ENCODE measurements at places on chromosomes 7 and 10.

GRCh38 chr10:62046522-62047227 is 145.2 kb downstream of the ARID5B start:
- DNase-seq, result no peak

DNA sequence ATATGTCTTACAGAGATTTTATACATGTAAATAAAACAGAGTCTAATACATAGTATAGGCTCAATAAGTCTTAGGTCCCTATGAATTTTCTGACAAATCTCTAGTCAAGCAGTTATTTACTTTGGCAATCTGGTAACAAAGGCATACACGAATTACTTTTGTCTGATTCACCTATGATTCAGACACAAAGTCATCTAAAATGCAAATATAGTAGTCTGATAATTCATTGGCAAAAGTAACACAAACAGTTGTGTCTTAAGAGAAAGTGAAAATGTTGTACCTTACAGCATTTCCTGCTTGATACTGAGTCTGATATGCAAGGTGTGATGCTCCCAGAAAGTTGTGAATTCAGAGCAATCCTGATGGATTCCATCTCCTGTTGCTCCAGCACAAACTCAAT is 209.4 kb upstream of the PRSS1 start:
- no peak for DNase-seq

- no peak for DNase-seq
Measured at GRCh38 chr10:74683067-74683466, 143.3 kb upstream of the KAT6B start.

DNA sequence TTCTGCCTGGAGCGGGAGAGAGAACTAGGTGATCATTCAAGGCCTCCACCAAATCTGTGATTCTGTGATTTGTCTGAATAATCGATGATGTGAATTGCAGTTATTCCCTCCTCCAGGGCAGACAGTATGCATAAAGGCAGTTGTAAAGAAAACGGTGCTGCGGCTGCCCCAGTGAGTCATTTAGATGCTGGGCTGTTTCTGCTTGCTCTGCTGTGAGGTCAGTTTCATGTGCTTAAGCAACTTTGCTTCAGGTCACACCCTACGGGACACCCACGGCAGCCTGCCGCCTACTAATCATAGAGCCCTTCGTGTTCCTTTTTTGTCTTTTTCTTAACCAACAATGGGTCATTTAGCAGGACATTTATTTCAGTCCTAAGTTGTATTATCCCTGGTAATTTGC is 158.1 kb upstream of the PITRM1 start:
- DNase-seq, result no peak

- no peak for DNase-seq
Measured at GRCh38 chr10:22086730-22087401, 83.3 kb upstream of the DNAJC1 start.

GRCh38 chr7:136290351-136290750 is 313.2 kb upstream of the MTPN start:
- no peak for DNase-seq

DNA sequence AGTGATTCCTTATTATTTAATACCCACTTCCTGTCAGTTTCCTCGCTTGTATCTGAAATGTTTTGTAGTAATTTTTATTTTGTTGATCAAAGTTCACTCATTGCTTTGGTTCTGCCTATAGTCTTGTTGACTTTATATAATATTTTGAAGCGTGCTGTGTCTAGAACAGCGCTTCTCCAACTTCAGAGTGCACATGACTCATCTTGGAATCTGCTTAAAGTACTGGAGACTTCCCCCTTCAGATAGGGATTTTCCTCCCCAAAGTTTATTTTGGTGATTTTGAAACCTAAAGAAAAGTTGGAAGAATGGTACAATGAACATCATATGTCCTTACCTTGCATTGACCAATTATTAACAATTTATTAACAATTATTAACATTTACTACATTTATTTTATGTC is 5.8 kb downstream of the COMTD1 start:
- no peak for DNase-seq

GRCh38 chr7:142528608-142529408 is 220.5 kb upstream of the PRSS1 start:
- DNase-seq, result no peak

DNA sequence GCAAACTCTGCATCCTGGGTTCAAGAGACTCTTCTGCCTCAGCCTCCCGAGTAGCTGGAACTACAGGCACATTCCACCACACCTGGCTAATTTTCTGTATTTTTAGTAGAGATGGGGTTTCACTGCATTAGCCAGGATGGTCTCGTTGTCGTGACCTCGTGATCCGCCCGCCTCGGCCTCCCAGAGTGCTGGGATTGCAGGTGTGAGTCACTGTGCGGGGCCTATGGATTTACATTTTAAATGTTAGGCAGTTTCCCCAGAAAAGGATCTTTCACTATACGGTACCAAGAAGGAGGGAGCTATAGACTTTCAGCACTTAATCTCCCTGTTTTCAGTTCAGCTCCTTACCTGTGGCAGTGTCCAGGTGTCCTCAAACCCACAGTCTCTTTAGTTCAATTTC is 50.8 kb downstream of the SIRT1 start:
- DNase-seq, result no peak

GRCh38 chr7:8254215-8254614 is 7.8 kb downstream of the ICA1 start:
- no peak for DNase-seq

GRCh38 chr7:100544967-100545359 is 6.0 kb downstream of the AGFG2 start:
- DNase-seq, result no peak

DNA sequence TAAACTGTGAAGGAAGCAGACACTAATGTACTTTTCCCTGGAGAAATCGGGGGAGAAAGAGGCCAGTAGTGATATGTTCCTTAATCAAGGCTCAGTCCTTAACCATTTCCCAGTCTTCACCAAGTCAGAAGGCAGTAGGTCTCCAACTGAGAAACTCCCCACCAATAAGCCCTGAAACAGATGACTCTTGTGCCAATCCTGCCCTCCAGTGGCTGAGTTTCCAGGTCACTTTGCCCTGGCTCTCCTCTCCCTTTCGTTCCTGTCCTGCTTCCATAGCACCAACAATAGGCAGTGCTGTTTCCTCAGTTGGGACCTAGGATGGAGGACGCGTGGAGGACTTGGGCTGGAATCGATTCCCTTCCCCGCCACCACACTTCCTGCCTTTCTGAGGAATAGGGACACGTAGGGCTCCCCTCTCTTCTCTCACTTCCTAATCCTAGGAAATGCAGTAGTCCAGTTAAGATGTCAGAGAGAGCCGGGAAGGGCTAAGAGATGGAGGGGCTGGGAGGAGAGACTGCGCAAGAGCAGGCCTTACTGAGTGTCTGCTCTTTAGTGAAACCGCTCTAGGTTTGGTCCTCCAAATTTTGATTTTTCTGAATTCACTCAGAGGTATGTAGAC is 23.4 kb downstream of the ATOH7 start:
- peak; percentile 32 for DNase-seq

GRCh38 chr10:72048450-72049124 is 39.8 kb downstream of the SPOCK2 start:
- peak; percentile 82 for DNase-seq

- no peak for DNase-seq
Measured at GRCh38 chr7:157691586-157692459, 355.0 kb downstream of the DNAJB6 start.

GRCh38 chr10:53412651-53413050 is 640.1 kb upstream of the MBL2 start:
- DNase-seq, result no peak

GRCh38 chr7:108096996-108097395 is 33.2 kb downstream of the LAMB4 start:
- no peak for DNase-seq

- no peak for DNase-seq
Measured at GRCh38 chr10:8151086-8151485, 96.6 kb downstream of the GATA3 start.

DNA sequence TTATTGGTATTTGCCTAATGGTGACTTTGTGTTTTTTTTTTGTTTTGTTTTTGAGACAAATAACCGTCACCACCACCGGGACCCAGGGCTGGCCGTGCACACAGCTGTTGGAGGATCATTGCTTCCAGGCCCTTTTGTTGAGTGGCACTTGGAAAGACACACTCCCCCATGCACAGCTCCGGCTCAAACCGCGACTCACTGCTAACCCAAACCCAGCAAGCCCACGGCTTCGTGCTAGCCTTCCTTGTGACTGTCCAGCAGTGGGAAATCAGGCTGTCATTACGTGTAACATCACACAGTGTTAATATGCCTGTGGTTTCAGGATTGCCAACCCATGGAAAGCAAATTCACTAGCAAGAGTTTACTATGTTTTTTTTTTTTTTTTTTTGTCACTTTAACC is 17.4 kb downstream of the BNIP3 start:
- no peak for DNase-seq

DNA sequence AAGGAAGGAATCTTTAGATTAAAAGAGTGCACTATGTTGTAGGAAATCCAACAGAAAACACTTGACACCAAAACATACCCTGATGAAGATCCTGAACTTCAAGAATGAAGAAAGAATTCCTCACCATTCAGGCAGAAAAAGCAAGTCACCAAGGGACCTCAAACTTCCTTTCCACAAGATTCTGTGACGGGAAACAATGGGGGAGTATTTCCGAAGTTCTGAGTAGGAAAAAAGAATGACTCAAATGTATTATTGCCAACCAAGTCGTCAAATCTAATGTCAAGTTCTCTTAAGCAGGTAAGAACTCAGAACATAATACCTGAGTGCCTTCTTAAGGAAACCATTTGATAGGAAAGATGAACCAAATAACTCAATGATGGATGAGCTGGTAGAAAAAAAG is 44.7 kb upstream of the MTURN start:
- DNase-seq, result no peak

GRCh38 chr7:15457990-15458955 is 103.5 kb downstream of the AGMO start:
- no peak for DNase-seq

DNA sequence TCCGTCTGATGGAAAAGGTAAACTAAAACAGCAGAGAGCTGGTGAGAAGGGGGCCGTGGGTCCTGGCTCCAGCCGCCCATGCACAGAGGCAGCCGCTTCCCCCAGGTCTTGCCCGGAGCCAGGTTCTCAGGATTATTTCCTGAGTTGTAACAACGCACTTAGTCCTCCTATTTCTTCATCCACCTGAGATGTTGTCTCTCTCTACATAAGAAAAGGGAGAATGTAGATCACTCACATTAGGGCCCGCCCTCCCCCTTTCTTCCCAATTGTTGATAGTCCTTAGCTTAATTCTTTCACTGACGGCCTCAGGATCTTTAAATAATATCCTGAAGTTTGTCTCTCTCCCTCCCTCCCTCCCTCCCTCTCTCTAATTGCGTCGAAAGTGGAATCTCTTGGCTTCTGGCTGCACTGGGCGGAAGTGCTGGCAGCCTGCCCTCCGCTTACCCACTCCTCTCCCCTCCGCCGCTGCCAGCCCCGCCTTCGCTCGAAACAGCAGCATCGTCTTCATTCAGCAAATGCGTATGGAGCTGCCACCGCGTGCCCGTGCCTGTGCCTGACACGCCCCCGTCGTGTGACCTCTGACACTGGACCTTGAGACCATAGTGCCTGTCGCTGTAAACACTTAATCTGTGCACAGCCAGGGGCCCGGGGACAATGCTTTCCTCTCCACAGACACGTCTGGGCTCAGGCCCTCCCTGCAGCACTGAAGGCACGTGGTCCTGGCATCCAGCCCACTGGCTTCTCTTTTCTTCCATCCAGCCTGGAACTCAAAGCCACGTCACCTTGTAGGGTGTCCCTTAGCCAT is 174.5 kb upstream of the PPP2R2D start:
- no peak for DNase-seq

DNA sequence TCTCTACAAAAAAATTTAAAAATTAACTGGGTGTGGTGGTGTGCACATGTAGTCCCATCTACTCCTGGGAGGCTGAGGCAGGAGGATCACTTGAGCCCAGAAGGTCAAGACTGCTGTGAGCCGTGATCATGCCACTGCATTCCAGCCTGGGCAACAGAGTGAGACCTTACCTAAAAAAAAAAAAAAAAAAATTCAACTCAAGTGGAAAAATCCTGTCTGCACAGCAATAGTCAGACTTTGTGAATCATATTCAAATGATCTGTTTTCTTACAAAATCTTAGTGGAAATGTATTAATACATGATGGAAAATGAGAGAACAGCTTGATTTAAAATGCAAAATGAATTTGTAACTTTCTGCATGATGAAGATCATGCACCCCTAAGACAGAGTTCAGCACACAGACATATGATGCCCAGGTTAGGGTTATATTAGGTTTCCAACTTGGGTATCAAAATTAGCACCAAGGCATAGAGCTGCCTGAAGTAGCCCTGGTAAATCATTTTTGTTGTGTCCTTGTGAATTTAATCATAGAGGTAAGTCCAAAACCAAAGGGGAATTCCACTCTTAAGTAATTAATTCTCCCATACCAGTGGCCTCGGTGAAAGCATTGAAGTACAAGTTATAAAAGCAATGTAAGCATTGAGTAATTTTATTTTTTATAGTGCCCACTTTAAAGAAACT is 93.8 kb downstream of the ADD3 start:
- DNase-seq, result no peak

- DNase-seq, result no peak
Measured at GRCh38 chr7:105664816-105665525, 83.7 kb upstream of the EFCAB10 start.

GRCh38 chr10:120423431-120424197 is 33.4 kb upstream of the PLPP4 start:
- DNase-seq, result peak; percentile 21

DNA sequence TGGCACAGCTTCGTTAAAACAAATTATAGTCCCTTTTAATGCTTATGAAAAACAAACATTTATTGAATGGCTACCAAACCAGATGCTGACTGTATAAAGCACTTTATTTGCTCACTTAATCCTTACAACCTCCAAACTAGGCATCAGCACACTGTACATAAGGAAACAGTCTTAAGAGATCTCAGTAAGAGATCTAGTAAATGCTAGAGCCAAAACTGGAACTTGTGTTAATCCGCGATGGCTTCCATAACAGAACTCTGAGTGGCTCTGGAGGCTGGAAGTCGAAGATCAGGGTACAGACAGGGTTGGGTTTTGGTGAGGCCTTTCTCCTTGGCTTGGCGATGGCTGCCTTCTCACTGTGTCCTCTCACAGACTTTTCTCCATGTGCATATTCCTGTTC is 27.0 kb downstream of the PDZD8 start:
- DNase-seq, result no peak

DNA sequence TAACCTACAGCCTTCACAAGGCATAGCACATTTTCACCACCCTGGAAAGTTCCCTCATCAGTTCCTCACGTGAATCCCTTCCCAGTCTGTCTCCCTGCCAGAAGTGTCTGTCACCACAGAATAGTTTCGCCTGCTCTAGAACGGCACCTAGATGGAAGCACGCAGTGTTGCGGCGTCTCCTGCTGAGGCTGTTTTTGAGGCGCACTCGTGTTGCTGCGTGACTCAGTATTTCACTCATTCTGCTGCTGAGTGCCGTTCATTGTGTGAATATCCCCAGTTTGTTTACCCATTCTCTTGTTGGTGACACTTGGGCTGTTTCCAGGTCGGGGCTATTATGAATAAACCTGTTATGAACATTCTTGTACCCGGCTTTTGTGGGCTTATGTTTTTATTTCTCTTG is 12.8 kb downstream of the NOS3 start:
- DNase-seq, result no peak

DNA sequence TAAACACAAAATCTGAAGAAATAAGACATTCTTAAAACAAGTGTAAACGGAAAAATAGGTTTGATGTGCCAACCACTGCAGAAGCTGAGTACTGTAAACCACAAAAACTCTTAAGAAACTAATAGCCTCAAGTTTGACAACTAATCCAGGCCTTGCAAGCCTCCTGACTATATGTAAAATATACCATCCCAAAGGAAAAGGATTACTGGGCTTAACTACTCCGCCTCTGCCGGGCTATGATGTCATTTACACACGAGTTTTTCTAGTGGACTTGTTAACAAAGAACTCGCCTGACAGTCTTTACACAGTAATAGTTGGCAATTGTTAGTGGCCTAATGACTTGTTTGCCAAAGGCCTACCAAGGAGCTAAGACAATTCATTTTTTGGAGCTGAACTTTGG is 2.1 kb downstream of the KIF5B start:
- no peak for DNase-seq

Data from GDM1 (cell line).